ENCODE measurements at places on chromosomes 11 and 22.
A peak's percentile ranks its signal among the peaks of the same experiment; 100 is the strongest.

GRCh38 chr11:130865091-130865773, 51.0 kb downstream of the SNX19 start:
- no peak for DNase-seq

DNA sequence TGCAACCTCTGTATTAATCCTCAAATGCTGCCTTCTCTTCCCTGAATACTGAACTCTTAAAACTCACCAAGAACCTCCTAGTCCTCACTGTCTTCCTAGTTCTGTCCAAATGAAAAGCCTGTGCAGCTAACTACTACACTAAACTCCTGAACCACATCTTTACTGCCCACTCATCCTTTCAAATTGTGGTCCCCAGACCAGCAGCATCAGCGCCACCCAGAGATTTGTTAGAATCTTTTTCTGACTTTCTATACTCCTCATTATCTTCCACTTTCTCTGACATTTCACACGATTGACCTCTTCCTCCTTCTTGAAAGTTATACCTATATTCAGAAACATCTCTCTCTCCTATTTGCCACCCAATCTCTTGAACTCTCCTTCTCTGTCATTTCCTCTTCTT, 461.3 kb downstream of the DLG2 start:
- no peak for DNase-seq

DNA sequence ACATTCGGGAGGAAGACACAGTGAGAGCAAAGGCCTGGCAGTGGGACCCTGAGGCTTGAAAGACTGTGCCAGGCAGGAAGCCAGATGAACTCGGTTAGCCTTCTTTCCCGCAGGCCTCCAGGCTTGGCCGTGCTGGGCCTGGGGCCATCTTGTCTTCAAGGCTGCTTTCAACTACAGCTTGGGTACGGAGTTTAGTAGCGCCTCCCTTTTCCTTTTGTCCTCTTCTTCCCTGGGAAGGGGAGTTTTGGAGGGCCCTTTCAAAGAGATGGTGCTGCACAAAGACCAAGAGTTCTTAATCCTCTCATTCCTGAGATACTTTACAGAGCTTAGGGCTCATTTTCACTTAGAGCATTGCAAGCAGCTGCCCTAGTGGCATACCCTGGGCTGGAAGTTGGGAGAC, 87.5 kb downstream of the TP53I11 start:
- DNase-seq: no peak

- no peak for DNase-seq
Observed at GRCh38 chr11:76742902-76743301, 40.3 kb upstream of the TSKU start.

GRCh38 chr11:86801364-86801763, 1.0 kb downstream of the PRSS23 start:
- no peak for DNase-seq

DNA sequence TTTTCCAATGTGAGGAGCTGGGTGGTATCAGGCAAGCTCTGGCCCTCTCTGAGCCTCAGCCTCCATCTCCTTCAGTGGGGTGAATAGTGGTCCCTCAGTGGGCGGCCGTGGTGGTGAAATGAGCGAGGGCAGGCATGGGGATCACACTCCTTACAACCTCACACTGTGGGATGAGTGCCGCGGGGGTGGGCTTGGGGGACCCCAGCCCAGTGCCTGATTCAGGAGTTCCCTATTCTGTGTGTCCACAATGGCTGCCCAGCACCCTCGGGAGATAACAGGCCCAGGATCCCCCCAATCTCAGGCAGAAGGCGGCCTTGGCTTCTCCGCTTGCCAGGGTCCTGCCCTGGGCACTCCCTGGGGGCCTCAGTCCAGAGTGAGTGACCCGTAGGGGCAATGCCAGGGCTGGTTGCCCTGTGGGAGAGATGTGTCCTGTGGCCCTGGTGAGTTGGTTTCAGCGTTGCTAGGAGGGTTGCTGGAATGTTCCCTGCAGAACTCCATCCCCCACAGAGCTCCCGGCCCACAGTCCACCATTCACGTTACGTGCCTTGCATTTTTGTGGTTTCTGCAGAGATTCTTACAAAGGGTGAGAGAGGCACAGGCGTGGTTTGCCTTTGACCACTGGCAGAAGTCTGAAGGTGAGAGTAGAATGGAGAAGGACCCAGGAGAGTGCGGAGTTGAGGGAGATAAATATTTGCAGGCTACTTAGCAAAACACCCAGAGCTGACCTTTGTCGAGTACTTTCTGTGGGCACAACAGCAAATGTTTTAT, 2.9 kb downstream of the ALDH3B1 start:
- peak; percentile 73 for DNase-seq

- no peak for DNase-seq
Observed at GRCh38 chr22:38453996-38454352, 1.0 kb downstream of the KCNJ4 start.

DNA sequence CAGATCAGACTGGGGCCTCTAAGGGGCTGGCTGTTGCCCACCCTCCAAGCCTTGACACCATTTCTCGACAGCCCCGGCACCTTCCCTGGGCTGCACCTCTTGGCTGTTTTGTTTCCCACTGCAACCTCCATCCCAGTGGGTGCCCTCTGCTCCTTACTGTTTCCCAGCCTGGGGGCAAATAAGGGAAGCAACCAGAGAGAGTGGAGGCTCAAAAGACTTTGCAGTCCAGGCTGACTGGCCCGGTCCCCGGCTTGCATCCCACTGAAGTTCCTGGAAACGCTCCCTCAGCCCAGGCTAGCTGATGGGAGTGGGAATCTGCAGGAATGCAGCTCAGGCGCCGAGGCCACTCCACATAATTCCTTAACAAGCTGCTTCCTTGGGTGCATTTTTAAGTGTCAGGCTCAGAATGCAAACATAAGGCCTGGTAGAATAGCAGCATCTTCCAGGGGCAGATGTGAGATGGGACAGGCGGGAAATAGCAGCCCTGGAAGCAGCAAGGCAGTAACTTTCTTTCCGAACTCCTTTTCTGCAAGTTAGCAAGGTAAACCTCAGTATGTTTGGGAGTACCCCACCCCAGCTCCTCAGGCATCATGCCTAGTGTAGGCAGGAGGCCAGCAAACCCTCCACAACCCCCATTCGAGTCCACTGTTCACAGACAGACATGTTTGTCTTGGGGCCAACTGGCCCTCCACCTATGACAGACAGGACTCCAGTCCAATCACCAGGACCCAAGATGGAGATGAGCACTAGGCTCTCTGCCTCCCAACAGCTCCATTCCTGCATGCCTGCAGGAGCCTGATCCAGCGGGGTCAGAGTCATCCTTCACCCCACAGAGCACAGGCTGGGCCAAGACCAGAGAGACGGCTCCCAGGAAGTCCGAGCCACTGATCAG, 39.3 kb downstream of the RPL27A start:
- peak; percentile 79 for DNase-seq

DNA sequence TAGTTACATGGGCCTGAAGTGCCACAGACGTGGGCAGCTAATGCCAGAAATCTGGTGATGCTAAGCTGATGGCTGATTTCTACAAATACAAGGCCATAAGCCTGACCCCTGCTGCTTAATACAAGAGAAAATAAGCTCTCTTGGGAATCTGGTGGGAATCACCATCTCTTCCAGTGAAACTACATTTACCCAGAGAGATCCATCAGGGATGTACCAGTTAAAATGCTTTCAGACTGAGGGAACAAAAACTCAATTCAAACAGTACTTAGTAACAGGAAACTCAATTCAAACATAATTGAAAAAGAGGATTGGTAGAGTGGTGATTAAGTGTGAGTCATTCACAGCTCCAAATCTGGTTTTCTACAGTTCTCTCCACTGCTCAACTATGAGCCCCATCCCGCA, 1.7 kb upstream of the CAVIN3 start:
- no peak for DNase-seq

GRCh38 chr11:121741351-121741760, 288.6 kb upstream of the SORL1-AS1 start:
- peak; percentile 85 for DNase-seq

DNA sequence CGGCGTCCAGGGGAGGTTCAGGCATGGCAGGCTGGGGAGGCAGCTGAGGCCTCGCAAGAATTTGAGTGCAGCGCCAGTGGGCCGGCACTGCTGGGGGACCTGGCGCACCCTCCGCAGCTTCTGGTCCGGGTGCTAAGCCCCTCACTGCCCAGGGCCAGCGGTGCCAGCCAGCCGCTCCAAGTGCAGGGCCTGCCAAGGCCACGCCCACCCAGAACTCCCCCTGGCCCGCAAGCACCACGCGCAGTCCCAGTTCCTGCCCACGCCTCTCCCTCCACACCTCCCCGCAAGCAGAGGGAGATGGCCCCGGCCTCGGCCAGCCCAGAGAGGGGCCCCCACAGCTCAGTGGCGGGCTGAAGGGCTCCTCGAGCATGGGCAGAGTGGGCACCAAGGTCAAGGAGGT, 2017.3 kb downstream of the LRRC4C start:
- DNase-seq: no peak

Data from lung (tissue), 17 donors.